ENCODE measurements at places on chromosomes 6 and 20. TPM values are rescaled to one million over a fixed set of nuclear protein-coding genes. Genes with fewer than 3 reads are reported as not detected.

DNA sequence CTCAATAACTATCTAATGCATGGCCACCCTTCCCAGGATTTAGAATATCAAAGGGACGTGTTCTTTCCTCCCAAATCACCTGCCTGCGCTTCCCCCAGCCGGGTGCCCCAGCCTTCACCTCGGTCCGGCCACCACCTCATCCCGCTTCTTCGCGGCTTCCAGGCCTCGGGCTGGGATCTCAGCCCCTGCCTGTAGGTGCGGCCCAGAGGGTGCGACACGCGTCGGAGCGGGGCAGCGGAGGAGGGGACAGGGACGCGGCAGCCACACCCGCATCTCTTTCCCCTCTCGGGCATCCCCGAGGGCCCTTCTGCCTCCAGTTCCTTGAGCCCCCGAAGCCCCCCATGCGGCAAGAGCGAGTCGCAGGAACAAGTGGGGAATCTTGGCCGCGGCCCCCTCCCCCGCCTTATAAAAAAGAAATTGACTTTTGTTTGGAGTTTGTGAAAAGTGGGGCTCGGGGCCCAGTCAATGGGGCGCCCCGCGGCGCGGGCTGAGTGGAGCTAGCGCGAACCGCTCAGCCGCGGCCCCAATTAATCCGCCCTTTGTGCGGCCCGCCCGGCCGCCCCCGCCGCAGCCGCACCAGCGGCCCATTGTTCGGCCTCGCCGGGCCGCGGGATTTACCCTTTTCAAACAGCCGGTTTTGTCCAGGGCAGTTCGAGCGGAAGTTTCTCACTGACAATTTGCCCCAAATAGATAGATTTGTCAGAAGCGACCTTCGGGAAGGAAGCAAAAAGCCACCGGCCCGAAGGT lies 8.4 kb upstream of the NR2E1 start:
- no peak for DNase-seq

Gene METTL24
- total RNA-seq, result 0.28 TPM

GRCh38 chr6:16625291-16626265 lies 135.7 kb downstream of the ATXN1 start:
- DNase-seq, result no peak

Gene OR2J3
- total RNA-seq, result not detected

Gene IRF4
- total RNA-seq, result not detected

DNA sequence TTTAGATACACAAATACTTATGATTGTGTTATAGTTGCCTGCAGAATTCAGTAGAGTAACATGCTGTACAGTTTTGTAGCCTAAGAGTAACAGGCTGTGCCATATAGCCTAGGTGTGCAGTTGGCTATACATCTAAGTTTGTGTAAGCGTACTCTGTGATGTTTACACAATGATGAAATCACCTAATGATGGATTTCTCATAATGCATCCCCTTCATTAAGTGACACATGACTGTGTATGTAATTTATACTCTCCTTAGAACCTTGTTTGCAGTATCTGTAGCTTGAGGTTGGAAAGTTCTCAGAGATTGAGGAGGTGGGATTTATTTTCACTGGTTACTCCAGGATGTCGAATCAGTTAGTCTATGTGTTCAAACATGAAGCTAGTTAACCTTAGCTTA lies 67.0 kb upstream of the TMEM30A start:
- no peak for DNase-seq

Gene SLC9A8
- total RNA-seq, result 19.5 TPM

GRCh38 chr6:137352859-137353258 lies 133.7 kb upstream of the IFNGR1 start:
- peak; percentile 24 for DNase-seq

DNA sequence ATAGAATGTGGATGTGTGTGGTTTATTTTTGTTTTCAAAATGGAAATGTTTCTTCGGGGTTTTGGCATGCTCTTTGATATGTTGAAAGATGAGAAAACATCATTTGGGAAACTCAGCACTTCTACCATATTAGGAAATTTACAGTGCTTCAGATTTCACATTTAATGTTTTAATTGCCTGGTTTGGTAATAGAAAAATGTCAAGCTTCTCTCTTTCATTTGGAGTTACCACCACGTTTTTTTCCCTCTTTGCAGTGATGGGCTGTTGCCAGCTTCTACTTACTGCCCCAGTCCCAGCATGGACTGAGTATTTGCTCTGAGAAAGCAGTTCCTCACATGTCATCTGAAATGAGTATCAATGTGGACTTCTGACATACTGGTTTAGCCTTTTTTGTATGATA lies 267.7 kb downstream of the PRL start:
- DNase-seq, result no peak

- DNase-seq, result no peak
These were observed 15.7 kb upstream of the TGM3 start for GRCh38 chr20:2280082-2280481.

GRCh38 chr6:113642714-113643406 lies 214.3 kb upstream of the MARCKS start:
- peak; percentile 97 for DNase-seq

DNA sequence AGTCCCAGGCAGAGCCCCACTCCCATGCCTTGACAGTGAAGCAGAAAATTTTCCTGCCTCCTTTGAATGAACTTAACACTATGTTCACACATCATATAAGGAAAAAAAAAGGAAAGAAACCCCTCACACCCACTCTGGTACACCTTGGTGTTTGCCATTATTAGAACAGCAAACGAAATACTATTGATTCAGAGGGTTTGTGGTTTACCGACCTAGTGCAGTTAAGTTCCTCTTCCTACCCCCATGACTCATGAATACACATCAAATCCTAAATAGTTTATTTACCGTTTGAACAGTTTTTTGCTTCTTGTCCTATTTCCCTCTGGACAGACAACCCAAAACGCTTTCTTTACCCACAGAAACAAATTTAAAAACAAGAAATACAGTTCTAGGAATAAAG lies 237.7 kb downstream of the FOXA2 start:
- no peak for DNase-seq

DNA sequence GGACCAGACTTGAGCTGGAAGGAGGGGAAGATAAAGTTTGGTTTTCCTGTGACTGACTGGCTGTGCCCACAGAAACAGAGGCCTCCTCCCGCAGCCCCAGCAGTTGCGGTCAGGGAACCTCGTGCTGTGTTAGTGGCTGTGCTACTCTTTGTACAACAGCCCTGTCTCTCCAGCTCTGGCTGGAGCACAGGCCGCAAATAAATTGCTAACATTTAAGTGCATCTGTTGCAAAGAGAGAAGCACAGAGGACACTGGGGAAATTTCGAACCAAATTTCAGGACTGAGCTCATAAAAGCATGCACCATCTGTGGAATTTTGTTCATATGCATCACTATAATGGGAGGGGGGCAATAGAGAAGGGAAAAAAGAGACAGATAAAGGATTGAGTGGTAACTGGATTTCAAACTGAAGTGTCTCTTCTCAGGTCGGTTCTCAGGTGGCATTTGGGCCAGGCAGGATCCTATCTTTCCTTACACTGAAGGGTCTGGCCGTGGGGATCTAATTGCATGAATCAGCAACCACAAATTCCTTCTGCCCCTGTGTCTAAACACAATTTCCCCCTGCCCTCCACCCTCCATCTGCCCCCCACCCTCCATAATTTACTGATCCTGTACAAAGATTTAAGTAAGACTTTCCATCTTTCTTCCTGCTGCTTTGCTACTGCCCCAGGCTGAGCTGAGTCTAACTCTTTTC lies 88.9 kb upstream of the ATXN1 start:
- DNase-seq, result no peak

DNA sequence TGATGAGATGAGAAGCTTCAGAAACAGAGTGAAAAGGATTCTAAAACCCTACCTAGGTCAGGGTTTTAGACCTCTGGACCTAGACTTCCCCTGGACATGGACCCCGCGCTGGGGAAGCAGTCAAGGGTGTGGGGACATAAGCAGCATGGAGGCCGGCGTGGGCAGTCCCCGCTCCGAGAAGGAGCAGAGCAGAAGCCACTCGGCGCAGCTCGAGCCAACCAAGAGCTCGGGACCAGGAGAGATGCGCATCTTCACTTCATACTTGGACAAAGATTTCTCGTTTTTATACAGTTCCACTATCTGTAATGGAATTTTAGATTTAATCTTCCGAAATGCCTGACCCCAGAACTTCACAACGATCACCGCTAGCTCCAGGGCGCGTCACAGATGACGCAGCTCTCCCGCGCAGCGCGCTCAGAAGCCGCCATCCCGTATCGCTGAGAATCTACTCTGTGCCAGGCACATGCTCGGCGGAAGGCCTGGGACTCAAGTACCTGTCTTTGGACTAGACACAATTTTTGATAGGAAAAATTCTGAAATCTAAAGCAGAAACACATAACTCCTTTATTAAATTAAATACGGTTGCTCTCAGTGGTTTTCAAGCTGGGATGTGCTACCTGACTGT lies 60.3 kb downstream of the WDR27 start:
- no peak for DNase-seq

DNA sequence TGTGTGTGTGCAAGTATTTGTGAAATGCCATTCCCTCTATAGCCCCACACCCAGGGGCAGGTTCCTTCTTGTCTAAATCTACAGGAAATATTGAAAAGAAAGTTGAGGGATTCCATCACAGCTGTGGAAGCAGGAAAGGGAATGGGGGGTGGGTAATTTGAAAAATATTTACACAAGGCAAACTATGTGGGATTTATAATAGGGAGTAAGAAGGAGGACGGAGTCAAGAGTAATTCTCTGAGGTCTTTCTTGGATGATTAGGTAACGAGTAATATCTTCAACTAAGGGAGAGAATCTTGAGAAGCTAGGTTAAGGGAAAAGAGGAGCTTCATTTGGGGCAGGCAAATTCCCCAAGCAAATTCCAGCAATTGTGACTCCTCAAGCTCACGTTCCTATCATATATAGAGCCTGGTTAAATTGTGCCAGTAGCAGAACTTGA lies 113.5 kb upstream of the SGK1 start:
- DNase-seq, result no peak

DNA sequence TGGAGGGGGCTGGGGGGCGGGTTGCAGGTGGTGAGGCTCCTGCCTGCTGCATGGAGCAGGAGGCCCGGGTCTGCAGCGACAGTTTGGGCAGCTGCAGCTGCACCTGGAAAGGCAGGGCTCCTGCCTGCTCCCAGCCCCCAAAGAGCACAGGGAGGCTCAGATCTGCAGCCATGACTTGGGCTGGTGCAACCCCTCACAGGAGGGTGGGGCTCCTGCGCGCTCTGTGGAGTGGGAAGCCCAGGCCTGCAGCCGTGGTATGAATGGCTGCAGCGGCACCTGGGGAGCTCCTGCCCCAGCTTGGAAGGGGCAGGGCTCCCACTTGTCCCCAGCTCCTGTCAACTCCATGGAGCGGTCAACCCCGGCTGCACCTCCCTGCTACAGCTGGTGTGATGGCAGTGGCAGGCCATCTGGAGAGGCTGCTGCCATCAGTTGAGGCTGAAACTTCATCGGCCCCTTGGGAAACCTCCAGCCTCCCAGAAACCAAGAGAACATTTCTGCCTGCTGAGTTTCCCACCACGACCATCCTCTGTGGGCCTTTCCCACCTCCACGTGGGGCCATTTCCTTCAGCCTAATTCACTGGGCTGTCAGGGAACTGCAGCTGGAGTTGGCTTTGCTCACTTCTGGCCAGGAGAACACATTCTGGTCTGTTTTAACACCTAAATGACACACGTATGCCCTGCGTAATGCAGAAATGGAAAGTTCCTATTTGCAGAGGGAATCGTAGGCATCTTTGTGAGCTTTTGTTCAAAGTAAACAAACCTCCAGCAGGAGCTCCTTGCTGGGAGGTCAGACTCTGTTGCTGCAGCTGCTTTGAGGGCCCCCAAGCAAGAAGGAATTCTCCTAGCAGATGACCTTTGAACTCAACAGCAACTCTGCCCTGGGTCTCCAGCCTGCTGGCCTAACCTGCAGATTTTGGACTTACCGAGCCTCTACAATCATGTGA lies 429.0 kb downstream of the PREX1 start:
- DNase-seq, result peak; percentile 91

DNA sequence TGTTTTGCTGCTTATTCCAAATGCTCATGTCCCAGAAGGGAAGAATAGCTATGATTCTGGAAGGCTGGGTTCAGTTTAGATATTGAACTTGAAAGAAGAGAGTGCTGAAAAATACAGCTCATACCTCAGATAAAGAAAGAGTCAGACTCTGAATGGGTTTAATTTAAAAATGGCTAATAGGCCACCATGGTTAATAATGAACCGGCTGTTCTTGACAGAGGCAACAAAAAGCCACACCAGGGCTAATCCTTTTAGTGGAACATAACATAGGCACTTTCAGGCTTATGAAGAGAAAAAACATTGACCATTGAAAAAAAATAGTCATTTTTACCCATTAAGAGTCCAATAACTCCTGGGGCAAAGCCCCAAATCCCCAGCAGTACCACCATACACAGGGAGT lies 59.4 kb downstream of the TNFRSF21 start:
- no peak for DNase-seq

Gene SAPCD1
- total RNA-seq, result 13.0 TPM

Gene TRIM31
- total RNA-seq, result 0.74 TPM

GRCh38 chr6:147662646-147663045 lies 154.2 kb downstream of the SAMD5 start:
- no peak for DNase-seq

DNA sequence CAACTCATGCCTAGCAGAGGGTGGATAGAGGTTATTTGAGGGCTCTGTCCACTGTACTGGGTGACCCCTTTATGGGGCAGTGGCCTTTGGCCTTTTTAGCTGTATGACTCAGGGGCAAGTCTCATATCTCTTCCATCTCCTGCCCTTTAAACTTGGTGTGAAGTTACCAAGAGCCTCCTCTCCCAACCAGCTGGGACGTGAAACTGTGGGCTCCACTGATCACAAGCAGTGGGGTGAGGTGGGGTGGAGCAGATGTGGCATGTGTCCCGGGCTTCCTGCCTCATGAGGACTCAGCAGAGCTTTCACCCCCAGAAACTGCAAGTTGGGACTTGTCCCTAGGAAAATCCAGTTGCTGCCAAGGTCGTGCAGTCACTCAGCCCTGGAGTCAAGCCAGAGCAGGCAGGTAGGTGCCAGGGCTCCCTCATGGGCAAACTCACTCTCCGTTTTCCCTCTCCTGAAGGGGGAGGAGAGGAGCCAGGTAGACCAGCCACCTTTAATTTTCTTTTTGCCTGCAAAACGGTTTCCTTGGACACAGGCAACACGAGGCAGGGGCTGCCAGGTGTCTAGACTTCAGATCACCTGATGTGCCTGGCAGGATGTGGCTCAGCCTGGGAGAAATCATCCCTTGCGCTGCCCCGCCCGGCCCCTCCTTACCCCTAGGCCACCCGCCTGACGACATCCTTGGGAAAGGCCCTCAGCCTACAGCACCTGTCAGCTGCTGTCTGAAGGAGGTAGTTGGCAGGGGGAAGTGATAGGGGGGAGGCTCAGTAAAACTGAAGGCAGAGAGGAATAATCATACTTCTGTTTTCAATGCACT lies 4.0 kb downstream of the CDKN1A start:
- no peak for DNase-seq

Data from Caco-2 (cell line).